ENCODE measurements at places on chromosomes 7 and 10.

- no peak for DNase-seq
Observed at GRCh38 chr7:135326636-135327280, 93.1 kb downstream of the STRA8 start.

DNA sequence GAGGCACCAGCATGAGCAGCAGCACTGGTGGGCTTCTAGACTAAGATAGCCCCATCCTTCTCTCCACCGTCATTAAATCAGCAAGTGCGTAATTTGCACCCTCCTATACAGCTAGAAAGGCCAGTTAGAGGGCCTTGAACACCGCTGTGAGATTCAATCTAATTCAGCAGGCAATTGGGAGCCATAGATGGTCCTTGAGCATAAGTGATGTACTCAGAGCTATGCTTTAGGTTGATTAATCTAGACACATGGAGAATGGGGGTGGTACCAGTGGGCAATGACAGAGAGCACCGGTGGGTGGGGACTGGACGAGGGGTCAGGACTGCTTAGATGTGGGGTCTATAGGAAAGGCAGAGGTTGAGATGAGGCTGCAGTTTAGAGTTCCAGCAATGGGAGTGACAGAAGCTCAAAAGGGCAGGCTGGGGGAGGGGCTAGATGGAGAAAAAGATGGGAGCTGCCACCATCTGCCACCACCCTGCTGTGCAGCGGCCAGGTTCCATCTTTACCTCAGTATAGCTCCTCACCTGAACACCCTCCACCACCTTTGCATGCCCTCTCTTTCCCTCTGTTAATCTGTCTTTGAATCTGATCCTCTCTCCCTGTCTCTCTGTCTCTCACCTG is 87.3 kb downstream of the C10orf105 start:
- DNase-seq, result no peak

DNA sequence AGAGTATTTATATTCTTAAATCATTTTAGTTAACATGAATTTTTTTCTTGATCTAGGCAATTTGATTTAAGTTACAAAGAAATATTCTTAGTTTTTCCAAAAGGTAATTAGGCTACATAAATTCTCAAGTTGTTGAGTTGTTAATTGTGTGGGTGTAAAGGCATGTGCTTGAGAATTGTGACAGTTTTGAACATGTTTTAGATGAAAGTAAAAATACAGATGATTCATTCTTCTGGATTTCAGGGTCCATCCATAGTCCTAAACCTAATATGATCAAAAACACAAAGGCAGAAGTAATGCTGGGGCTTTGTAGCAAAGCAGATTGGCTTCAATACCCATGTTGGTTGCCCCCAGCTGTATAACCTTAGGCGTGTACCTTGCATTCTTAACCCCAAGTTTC is 127.9 kb downstream of the CPED1 start:
- DNase-seq, result no peak

GRCh38 chr10:69869291-69869961 is 67.7 kb downstream of the COL13A1 start:
- peak; percentile 64 for DNase-seq

- no peak for DNase-seq
Observed at GRCh38 chr10:27241010-27241651, 534 bp upstream of the ACBD5 start.

GRCh38 chr10:36872702-36873393 is 252.6 kb upstream of the ANKRD30A start:
- DNase-seq, result no peak

GRCh38 chr7:84912537-84912936 is 274.3 kb downstream of the SEMA3D start:
- no peak for DNase-seq

DNA sequence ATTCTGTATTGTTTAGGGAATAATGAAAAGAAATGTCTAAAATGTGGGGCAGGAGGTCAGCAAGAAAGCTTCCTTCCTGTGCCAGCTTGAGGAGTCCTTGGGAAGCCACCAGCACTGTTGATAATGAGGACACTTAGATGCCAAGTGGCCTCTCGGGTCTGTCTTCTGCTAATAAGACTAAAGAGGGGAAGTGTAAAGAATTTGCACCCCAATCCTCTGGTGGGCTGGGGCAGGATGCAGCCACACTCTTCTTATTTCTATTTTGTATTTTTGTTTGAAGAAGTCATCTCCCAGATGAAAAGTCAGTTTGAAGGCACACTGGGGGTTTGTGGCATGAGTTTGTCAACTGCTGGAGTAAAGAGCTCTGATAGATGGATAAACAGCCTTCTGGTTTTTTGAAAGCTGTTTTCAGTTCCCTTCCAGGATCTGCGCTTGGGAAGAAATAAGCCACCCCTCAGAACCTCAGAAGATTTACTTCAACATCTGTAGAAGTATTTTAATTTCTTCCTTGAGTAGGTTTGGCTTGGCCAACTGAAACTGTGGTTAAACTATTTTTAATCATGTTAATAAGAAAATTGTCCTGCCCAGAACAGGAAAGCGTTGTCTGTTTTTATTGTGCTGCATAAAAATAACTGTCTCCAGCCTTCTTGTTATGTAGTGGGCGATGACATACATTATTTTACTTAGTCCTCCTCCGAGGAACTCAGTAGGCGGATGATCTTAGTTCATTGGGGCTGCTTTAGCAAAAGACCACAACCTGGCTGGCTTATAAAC is 128.8 kb upstream of the GPR26 start:
- no peak for DNase-seq

DNA sequence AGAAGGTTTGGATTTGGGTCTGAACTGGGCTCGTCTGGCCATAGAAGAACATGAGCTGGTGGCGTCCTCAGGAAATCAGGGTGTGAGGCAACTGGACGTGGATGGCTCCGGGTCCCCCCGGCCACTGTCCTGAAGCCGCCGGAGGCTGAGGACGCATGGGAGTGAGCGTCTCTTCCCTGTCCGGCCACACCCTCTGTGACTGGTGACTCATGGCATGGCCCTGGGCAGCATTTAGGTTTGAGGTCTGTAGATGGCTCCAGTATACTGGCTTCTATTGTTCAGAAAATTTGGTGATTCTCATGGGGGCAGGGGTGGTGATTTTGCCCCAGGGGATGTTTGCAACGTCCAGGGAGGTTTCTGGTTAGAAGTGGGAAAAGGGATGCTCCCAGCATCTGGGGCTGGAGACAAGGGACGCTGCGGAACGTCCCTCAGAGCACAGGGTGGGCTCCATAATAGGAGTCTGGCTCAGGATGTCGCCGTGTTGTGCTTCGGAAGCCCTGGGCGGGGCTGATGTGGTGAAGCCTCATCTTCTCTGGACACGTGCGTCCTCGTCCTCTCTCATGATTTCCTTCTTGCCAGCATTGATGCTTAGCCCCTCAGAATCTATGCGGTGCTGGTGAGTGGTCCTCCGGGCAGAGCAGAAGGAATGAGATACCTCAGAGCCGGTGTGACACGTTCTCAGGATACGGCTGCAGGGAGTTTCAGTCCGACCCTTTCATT is 49.9 kb downstream of the PITRM1 start:
- DNase-seq, result no peak

DNA sequence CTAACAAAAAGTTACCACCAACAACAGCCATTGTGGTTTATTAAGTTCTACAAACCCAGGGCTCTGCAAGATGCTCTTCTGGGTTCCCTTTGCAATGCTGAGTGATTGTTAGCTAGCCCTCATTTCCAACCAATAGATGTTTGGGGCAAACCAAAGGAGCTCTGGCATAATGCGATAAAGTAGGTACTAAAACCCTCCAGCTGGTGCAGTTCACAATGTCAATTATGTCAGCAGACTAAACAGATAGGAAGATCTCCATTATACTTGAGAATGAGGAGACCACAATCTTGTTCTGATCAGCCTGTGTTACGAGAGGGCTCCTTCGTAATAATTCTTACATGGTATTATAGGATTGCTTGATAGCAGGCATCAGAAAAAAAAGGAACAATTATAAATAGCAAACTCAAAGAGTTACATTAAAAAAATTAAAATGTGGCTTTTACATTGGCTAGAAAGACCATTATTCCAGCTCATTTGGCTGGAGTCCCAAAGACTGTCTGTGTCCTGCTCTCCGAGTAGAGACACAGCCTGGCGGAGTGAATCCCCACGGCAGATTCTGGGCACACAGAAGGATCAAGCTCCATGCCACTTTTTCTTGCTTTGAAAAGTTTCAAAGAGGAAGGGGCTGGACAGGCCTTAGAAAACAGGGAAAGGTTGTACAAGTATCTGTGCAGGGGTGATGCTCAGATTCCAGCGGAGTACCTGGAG is 93.8 kb downstream of the ZRANB1 start:
- DNase-seq, result no peak

GRCh38 chr10:130573446-130573845 is 437.3 kb downstream of the GLRX3 start:
- no peak for DNase-seq

- DNase-seq, result no peak
Observed at GRCh38 chr10:4024027-4024426, 239.0 kb upstream of the KLF6 start.

GRCh38 chr7:12670000-12670729 is 17.3 kb upstream of the ARL4A start:
- DNase-seq, result peak; percentile 64

DNA sequence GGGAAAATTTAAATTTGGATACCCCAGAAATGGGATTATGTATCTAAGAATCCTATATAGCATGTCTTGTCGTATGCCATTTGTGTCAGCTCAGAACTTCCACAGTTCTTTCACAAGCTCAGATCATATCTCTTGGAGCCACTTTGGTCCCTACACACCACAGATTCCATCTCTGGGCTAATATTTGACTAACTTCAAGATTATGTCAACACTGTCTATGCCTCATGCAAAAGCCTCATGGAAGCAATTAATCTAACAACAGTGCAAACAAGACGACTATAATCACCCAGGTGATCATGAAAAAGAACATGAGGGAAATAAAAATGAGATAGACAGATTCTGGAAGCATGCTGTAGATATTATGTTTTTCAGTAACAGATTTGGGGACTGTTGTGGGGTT is 189.1 kb downstream of the LRRTM3 start:
- DNase-seq, result no peak

GRCh38 chr10:80407812-80408241 is 524 bp upstream of the PRXL2A start:
- DNase-seq, result no peak

DNA sequence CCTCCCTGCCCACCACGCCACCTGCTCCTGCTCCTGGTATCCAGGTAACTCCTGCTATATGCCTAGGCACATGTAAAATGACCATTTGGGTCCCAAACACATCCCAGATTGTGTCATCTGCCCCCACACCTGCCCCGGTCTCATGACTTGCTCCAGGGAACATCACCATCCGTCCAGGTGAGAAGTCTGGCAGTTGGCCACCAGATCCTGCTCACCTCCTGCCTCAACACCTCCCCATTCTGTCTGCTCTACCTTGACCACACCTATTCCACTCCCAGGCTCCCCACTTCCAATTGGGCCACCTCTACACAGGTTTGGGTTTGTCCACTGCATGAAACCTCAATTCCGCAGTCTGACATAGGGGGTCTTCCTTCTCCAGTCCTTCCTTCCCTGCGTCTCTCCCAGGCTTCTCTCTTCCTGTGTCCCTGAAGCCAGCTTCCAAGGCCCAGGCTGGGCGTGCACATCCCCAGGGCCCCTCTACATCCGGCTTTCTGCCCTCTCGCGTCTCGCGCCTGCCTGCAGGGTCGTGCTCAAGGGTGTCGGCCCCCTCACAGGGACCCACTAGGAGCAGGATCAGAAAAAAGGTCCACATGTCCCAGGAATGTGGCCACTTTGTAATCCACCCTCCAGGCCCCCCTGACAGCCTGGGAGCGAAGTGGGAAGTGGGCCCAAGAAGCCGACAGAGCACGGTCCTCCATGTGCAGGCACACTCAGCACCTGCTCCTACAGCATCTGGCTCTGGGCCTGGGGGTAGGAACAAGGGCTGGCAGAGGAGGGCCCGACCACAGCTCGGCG is 49.3 kb upstream of the DAGLB start:
- DNase-seq, result no peak

- no peak for DNase-seq
Observed at GRCh38 chr7:129401967-129402860, 32.0 kb upstream of the STRIP2 start.

- DNase-seq, result no peak
Observed at GRCh38 chr7:14236834-14237233, 247.4 kb upstream of the ETV1 start.

DNA sequence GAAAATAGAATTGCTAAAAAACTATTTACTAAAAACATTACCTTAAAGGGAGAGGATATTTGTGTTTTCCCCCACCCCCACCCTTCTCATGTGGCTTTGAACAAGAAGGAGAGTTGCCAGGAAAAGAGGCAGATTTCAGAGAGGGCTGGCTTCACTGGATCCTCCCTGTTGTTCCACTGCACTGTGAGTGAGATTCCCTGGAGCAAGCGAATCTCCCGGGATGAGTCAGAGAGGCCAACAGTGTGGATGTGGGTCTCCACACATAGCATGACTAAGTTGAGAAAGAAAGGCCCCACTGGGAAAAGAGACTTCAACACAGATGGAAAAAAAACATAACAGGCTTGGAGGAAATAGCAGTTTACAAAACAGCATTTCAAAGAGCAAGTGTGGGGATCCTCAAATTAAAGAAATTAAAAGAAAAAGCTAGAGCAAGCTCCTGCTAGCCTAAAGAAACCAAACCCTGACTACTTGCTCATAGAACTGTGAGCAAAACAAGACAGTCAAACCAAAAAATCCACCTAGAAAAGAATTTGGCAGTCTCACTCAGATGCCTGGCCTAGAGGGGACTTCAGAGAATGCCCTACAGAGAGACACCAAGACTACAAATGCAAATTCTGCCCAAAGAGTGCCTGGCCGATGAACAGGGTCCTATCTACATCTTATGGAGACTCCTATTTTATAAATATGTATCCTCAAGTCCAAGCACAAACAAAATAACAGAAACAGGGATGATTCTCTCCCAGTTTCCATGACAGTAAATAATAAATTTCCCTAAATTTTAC is 3.4 kb downstream of the CAV1 start:
- DNase-seq, result peak; percentile 89

- DNase-seq, result no peak
Observed at GRCh38 chr7:51785876-51786275, 469.3 kb upstream of the COBL start.

DNA sequence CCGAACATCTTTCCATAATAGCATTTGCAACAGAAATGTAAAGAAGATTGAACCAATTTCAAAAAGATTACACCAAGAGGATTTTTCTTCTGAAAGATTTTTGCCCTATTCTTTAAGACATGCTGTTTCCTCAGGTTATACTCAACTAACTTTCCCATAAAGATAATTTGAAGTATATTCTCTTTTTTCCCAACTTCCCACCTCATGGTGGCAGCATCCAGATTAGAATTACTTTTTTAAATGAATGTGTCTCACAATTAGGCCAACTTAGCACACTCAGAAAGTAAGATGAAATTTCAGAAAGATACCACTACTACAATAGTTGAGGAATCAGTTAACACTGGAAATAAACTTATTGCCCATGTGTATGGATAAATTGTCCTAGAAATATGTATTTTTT is 178.2 kb upstream of the CSTF2T start:
- DNase-seq, result no peak
